ENCODE measurements at places on chromosomes 3 and 15.

DNA sequence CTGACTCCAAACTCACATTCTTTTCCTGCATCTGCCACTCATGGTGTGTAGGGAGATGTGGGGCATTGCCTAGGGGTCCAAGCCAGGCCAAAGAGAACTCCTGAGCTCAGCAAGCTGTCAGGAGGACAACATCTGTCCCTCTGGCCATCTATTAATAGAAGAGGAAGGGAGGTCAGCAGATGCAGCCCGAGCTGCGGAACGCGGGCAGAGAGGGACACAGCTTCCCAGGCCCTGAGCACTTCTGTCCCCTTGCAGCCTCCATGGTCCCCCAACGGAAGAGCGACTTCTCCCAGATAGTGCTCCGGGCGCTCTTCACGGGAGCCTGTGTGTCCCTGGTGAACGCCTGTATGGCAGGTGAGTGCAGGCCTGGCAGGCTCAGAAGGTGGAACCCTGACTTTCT, 37.3 kb upstream of the PDE8A start:
- no peak for DNase-seq

DNA sequence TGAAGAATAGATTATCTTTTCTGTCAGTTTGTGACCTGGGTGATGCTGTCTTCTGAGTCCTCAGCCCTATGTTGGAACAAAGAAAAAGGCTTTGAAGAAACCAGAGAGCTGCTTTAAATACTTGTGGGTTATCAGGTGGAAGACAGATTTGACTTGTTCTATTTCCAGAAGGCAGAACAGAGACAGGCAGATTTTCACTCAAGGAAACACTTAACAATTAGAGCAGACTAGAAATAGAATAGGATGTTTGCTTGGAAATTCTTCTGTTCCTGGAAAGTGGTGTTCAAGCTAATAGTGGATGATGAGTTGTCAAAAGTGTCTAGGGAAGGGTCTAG, 219.4 kb downstream of the UBE2E2 start:
- DNase-seq: no peak

DNA sequence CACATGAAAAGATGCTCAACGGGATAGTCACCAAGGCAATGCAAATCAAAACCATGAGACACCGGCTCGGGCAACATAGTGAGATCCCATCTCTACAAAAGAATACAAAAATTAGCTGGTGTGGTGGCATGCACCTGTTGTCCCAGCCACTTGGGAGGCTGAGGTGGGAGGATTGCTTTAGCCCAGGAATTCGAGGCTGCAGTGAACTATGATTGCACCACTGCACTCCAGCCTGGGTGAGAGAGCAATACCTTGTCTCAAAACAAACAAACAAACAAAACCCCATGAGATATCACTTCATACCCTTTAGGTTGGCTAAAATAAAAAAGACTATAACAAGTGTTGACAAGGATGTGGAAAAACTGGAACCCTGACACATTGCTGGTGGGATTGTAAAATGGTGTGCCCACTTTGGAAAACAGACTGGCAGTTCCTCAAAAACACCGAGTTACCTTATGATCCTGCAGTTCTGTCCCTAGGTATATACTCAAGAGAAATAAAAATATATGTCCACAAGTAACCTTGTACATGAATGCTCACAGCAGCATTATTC, 3.8 kb upstream of the PPARG start:
- DNase-seq: no peak

- peak; percentile 50 for DNase-seq
These were observed 9.5 kb downstream of the CHSY1 start for GRCh38 chr15:101242160-101242998.

DNA sequence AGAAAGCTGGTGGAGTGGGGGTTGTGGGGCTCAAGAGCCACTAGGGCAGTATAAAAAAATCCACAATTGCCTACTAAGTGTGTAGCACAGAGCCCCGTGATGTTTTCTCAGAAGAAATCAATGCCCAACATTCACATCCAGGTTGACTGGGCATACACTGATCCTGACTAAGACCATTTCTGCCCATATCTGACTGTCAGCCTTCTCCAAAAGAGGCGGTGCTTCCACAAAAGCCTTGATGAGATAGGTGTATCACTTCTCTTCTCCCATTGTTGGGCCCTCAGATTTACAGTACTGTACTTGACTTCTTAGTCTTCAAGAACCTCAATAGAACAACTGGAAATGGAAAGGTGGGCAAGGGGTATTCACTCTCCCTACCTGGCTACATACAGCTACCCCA, 1.4 kb downstream of the POPDC2 start:
- no peak for DNase-seq

Measured in HCEC 1CT (cell line).